Neuronal stem cell (in vitro differentiated cells): ENCODE measurements at places on chromosomes 13 and 19.

DNA sequence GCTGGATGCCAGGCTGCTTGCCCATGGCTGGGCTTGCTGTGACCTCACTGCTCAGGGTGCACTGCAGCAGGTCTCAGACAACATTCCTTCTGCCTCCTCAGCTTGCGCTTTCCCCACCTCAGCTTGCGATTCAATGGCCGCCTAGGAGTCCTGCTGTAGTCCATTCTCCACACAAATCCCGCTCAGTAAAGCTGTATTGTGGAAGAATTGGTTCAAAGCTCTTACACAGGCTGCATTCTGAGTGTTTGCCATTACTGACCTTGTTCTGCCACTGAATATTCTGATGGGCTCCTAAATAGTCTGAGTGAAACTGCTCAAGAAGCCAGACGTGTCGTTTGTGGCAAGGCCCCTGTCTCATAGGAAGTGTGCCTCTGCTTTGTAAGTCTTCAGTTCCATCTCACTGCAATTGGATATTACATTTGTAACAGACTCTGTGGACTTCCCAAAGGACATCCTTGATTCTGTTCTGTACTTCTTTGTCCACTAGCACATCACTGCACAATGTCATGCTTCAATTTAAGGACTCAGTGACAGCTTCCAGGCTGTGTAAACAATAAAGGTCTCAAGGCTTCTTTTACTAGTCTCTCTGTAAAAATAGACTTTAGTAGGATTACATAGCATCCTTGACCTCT lies 49.8 kb downstream of the KATNAL1 start:
- H3K4me3 ChIP-seq, result no peak overlapping the region
- peaks cover 17% of the 10 kb centered on the region for H3K4me1 ChIP-seq
- H3K36me3 ChIP-seq, result no peaks in the 10 kb centered on the region
- H3K27me3 ChIP-seq, result no peaks in the 10 kb centered on the region
- DNase-seq, result peak; percentile 46

DNA sequence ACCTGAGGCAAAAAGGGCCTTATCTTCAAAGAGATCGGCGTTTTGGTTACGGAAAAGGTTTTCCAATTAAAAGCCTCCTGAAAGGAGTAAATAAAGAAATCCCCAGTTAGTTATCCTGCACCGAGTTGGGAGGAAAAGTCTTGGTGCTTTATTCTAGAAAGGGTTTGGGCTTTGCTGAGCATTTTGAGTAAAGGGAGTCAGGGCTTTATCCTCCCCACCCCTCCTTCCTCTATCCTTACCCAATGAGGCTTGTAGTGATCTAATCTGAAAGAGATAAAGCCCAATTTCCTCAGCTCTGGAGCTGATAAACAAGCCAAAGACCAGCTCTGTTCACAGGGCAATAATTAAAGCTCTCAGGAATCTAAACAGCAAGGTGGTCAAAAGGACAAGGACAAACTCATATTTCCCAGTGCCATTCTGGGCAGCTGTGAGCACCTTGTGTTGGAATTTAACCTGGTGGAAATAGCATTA lies 188.9 kb upstream of the TSC22D1 start:
- peak; percentile 38 for DNase-seq
- peaks cover 9% of the 10 kb centered on the region for H3K4me1 ChIP-seq
- H3K4me3 ChIP-seq, result no peak overlapping the region
- H3K27ac ChIP-seq, result peak overlapping the region; percentile 82
- no peaks in the 10 kb centered on the region for H3K27me3 ChIP-seq
- H3K36me3 ChIP-seq, result no peaks in the 10 kb centered on the region

- H3K4me1 ChIP-seq, result no peaks in the 10 kb centered on the region
- no peaks in the 10 kb centered on the region for H3K36me3 ChIP-seq
- DNase-seq, result no peak
- no peaks in the 10 kb centered on the region for H3K27me3 ChIP-seq
Observed at GRCh38 chr13:106850973-106851650, 283.2 kb upstream of the ARGLU1 start.

GRCh38 chr13:61136093-61136492 lies 279.6 kb downstream of the PCDH20 start:
- no peak overlapping the region for H3K27ac ChIP-seq
- H3K4me1 ChIP-seq, result peaks cover 2% of the 10 kb centered on the region
- H3K4me3 ChIP-seq, result no peak overlapping the region
- no peak for DNase-seq

- no peak overlapping the region for H3K4me3 ChIP-seq
- peaks cover 7% of the 10 kb centered on the region for H3K4me1 ChIP-seq
- no peak overlapping the region for H3K27ac ChIP-seq
- H3K36me3 ChIP-seq, result peaks cover 10% of the 10 kb centered on the region
- no peaks in the 10 kb centered on the region for H3K27me3 ChIP-seq
- DNase-seq, result no peak
Observed at GRCh38 chr19:40274585-40275544, 10.3 kb downstream of the AKT2 start.

- no peaks in the 10 kb centered on the region for H3K36me3 ChIP-seq
- H3K27ac ChIP-seq, result no peak overlapping the region
- H3K4me3 ChIP-seq, result no peak overlapping the region
Observed at GRCh38 chr13:111905609-111905945, 161.4 kb upstream of the SOX1 start.

DNA sequence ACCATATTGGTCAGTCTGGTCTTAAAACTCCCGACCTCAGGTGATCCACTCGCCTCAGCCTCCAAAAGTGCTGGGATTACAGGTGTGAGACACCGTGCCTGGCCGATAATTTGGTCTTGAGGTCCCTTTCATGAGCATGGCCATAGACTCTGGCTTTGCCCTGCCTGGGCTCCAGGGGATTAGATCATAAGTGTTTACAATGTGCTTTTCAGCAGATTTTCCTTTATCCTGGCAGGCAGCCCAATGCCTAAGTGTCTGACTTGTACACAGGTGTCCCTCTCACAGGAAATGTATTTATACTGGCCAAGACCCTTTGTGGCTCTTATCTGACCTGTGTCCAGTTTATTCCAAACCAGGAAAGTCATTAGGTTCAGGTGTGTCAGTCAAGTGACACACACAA lies 15.9 kb downstream of the BCAM start:
- no peak overlapping the region for H3K27ac ChIP-seq
- H3K27me3 ChIP-seq, result no peaks in the 10 kb centered on the region
- H3K36me3 ChIP-seq, result no peaks in the 10 kb centered on the region
- H3K4me3 ChIP-seq, result no peak overlapping the region
- DNase-seq, result no peak
- peaks cover 5% of the 10 kb centered on the region for H3K4me1 ChIP-seq

- DNase-seq, result no peak
- no peak overlapping the region for H3K4me3 ChIP-seq
- H3K27ac ChIP-seq, result no peak overlapping the region
- no peaks in the 10 kb centered on the region for H3K4me1 ChIP-seq
Observed at GRCh38 chr19:15466851-15467733, 2.7 kb upstream of the RASAL3 start.

DNA sequence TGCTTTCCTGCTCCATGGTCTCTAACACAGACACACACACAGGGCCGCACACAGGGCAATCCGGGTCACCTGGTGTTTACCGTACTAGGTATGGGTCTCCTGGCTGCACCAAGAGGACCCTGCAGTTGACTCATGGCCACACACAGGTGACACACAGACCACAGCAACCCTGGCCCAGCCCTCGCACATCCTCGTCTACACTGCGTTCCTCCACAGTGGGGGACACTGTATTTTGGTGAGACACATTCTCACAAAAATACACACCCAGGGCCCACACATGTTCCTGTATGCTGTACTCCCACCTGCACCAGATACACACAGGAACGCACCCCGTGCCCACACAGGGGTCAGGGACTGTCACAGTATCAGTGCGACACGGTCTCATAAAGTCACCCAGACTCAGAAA lies 12.8 kb downstream of the PDE4A start:
- H3K27ac ChIP-seq, result no peak overlapping the region
- no peak overlapping the region for H3K4me3 ChIP-seq
- H3K36me3 ChIP-seq, result no peaks in the 10 kb centered on the region
- no peak for DNase-seq

DNA sequence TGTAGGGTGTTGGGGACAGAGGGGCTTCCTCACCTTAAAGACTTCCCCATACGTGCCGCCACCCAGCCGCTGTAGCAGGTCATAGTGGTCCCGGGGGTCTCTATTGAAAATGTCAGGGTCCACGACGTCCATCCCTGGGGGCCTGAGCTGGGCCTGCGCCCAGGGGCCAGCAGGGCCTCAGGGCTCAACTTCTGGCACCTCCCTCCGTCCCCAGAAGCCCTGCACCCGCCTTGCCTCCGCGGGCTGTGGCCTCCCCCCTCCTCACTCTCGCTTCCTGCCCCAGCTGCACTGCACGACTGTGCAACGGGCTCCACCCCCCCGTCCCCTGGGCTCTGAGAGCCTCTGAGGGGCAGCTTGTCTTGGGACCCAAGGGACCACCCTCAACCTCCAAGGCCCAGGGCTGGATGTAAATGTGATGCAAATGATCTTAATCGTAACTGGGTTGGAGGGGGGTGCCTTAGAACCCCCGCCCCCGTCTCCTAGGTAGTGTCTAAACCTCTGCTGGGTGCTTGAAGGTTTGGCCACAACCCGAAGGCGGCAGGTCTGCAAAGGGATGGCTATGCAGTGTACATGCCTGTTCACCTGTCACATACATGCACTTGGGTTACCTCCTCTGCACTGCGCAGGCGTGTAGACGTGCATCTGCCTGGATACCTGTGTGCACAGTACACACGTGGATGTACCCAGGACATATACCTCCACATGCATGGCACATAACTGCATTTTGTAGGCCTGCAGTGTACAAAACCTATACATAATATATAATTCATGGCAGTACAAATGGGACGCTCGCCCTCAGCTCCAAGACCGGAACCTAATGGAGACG lies at the start of gene MAP4K1:
MAP4K1 (minus strand) TSS at position 190 of the 826 bp plus-strand sequence; CDS start at position 132, 58 bp downstream.
- H3K36me3 ChIP-seq, result peaks cover 14% of the 10 kb centered on the region
- peak within 1 kb of the TSS; percentile 85 for H3K4me3 ChIP-seq
- no peak for DNase-seq

- peaks cover 10% of the 10 kb centered on the region for H3K4me1 ChIP-seq
- peaks cover 98% of the 10 kb centered on the region for H3K27me3 ChIP-seq
- DNase-seq, result no peak
- no peak overlapping the region for H3K27ac ChIP-seq
- peak overlapping the region; percentile 44 for H3K4me3 ChIP-seq
Observed at GRCh38 chr19:41928754-41929535, 696 bp upstream of the ERFL start.

DNA sequence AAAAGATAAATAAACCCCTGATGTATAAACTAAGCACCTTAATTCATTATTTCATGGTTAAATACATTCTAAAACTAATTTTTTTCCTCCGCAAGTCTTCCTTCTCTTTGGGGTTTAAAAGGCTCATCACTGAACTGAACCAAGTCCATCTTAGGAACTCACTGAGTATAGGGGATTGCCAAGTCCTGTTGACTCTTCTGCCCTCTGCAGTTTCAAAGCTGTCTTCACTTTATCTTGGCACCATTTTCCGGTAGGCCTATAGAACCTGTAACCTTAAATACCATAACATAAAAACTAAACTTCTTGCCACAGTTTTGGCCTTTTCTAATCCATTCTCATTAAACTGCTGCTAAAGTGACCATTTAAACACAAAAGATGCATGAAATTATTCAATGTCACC lies 66.5 kb upstream of the USPL1 start:
- H3K27me3 ChIP-seq, result no peaks in the 10 kb centered on the region
- no peak overlapping the region for H3K4me3 ChIP-seq
- H3K27ac ChIP-seq, result no peak overlapping the region
- no peak for DNase-seq
- no peaks in the 10 kb centered on the region for H3K36me3 ChIP-seq
- no peaks in the 10 kb centered on the region for H3K4me1 ChIP-seq

DNA sequence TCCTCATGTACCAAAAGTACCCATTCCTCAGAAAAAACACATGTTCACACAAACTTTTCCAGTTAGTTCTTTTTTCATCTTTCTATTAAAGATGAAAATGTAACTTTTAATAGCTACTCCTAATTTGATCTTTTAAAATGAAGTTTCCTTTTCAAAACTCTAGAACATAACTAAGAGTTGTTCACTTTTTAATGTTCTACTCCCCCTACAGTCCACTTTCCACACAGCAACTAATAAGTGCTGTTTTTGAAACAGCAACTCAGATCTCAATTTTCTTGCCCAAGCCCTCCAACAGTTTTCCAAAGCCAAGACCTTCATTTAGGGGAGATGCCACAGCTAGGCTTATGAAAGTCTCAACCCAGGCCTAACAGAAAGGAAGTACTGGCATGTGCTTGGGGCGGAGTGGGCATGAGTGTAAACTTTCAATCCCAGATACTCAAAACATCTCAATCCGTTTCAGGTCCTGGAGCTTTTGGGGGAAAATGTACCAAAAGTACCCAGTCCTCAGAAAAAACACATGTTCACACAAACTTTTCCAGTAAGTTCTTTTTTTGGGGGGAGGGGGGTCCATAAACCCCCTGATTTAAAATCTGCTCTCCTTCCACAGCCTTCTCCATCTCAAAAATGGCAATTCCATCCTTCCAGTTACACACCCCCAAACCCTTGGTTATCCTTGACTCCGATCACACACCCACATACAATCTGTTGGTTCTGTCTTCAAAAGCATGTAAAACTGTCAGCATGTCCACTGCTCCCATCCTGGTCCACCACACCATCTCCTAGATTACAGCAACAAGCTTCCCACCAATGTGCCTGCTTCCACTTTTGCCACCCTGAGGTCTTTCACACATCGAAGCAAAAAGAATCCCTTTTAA lies 2.0 kb downstream of the FBL start:
- H3K27me3 ChIP-seq, result no peaks in the 10 kb centered on the region
- peaks cover 11% of the 10 kb centered on the region for H3K4me1 ChIP-seq

DNA sequence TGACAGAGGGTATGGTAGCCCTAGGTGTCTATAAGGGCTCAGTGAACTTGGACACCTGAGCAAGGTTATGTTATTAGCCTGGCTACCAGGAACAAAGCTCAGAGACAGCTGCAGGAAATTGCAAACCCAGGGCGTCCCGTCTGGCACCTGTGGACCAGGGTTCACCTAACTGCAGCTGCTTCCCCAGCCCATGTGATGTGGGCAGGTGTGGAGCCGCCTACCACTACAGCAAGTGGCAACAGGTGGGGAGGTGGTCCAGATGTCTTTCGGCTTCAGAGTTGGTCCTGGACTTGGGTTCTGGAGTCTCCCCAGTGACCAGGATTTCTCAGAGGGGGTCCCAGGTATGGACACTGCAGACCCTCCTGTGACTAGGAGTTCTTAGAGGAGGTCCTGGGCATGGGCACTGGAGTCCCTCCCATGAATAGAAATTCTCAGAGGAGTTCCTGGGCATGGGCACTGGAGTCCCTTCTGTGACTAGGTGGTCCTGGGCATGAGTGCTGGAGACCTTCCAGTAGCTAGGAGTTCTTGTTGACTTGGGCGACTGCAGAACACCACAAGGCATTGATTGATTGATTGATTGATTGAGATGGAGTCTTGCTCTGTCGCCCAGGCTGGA lies 25.2 kb downstream of the ACTL9 start:
- H3K36me3 ChIP-seq, result no peaks in the 10 kb centered on the region
- H3K4me3 ChIP-seq, result no peak overlapping the region
- H3K27ac ChIP-seq, result no peak overlapping the region
- no peaks in the 10 kb centered on the region for H3K27me3 ChIP-seq

DNA sequence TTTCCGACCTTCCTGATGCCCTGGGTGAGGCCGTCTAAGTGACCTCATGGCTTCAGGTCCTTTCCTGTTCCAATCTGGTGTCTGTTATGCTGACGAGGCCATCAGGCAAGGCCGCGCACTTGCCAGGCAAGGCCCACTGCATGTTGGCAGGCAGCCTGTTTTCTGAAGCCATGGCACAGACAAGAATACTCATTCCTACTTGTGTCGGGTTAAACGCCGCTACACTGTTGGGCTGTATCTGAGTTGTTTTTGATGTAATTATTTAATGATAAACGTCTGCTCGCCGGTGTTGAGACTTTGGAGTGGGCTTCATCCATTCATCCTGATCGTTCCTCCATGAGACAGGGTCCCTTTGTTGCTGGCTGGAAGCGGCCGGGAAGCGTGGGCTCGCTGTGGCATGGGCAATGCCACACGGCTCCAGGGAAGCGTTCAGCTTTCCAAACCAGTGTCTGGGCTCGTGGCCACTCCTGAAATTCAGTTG lies 92.1 kb downstream of the ATP11A start:
- no peaks in the 10 kb centered on the region for H3K27me3 ChIP-seq
- H3K36me3 ChIP-seq, result peaks cover 12% of the 10 kb centered on the region
- H3K27ac ChIP-seq, result no peak overlapping the region
- no peak overlapping the region for H3K4me3 ChIP-seq
